ENCODE measurements at places on chromosomes 2 and 18. TPM values are rescaled to one million over a fixed set of nuclear protein-coding genes. Genes with fewer than 3 reads are reported as not detected.

DNA sequence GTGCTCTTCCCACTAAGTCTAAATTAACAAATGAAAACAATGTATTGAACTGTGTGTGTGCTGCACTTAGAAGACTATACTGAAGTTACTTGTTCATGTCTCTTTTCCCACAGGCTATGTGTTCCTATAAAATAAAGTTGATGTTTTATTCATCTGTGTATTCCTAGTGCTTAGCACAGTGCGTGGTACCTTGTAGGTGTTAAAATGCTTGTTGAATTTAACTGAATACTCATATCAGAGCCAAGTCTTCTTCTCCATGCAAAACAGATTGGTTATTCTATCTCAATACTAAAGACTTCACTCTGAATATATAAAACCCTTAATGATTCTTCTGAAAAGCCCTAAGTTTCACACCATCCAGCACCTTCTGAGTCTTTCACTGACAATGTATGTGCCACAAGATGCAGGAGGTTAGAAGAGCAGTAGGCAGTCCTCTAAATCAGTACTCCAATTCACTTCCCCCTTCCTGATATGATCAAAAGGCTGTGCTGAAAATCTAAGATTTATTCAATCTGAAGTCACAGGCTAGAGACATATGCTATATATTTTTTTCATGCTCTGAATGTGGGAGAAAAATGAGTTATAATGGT, 231.7 kb upstream of the CCDC150 start:
- DNase-seq = no peak

The DLX2 gene
- not detected for total RNA-seq

GRCh38 chr2:229725716-229726574, 11.6 kb upstream of the DNER start:
- DNase-seq = no peak

The ORMDL1 gene
- 81.1 TPM for total RNA-seq

The NYAP2 gene
- not detected for total RNA-seq

The DUSP2 gene
- total RNA-seq = 14.2 TPM

DNA sequence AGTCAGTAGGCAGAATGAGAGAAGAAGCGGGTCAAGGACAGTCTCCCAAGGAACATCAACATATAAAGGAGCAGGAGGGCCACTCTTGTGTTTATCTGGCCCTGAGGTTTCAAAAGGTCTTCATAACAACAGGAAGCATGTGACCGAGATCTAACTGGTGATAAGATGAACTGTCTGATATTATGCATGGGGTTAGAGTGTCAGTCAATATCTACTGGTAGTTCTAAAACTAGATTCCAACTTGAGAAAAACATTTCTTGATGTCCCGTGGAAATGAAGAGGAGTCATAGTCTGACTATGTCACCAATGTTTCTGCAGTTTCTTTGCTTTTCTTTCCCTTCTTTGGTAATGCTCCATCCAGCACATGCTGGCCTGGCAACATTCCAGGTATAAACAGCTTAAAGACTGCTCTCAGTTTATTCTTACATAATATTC, 77.5 kb upstream of the ITPRID2 start:
- no peak for DNase-seq

GRCh38 chr2:85750587-85751575, 2.9 kb upstream of the ATOH8 start:
- DNase-seq = peak; percentile 67

GRCh38 chr2:212227755-212228154, 310.8 kb downstream of the ERBB4 start:
- no peak for DNase-seq

The LYG1 gene
- total RNA-seq = 1.3 TPM

The LRATD1 gene
- total RNA-seq = not detected

DNA sequence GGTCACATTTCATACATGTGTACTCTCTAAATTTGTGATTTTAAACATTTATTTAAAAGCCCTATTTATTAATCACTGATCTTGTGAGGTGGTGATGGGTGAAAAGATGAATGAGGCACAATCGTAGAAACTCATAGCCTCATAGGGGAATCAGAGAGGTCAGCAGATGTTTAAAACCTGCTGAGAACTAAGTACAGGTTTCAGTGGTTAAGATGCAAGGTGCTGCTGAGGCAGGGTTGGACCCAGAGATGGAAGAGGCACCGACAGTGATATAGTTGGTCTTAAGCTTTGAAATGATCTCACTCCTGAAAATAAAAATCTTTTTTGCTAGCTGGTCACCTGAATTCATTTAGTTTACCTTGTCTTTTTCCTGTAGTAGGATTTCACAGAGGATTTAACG, 49.6 kb downstream of the LINC00305 start:
- no peak for DNase-seq

- no peak for DNase-seq
Measured at GRCh38 chr2:200131307-200131706, 175.2 kb upstream of the SPATS2L start.

The GKN2 gene
- not detected for total RNA-seq

The REG3A gene
- not detected for total RNA-seq

DNA sequence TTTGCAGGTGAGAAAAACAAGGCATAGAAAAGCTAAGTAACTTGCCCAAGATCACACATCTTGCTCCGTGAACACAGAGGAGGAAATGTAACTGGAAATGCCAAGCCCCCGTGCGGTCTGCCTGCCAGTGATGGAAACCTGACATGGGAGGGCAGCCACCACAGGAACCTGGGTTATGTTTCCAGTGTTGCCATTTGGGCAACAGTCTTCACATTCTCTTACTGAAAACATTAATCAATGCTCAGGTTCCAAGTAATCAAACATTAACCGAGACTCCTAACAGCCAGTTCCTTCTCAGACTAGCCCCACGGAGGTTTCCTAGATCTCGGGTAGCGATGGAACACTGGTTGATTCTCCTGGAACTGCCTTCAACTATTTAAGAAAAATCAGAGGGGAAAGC, 2.5 kb downstream of the TGFA start:
- DNase-seq = no peak

GRCh38 chr2:3470166-3470651, 49.1 kb downstream of the ADI1 start:
- no peak for DNase-seq

DNA sequence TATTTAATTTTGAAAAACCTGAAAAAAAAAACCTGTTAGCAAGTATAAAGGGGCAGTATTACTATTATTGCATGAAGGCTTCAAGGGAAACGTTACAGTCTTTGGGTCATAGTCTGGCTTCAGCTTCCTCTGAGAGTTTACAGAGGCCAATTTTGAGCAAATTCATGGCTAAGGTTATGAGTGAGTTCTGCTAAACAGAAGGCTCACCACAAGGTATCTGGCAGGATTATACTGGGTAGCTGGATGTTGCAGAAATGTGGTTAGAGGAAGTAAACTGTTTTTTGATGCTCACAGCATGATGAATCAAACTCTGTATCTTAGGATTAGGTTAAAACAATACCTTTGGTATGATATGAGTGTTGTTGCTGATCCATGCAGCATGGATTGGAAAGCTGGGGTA, 9.3 kb downstream of the MRPL19 start:
- DNase-seq = no peak

- DNase-seq = no peak
Measured at GRCh38 chr2:224780823-224781222, 64.7 kb upstream of the CCDC195 start.

GRCh38 chr2:206253125-206253776, 21.2 kb upstream of the ZDBF2 start:
- DNase-seq = no peak

DNA sequence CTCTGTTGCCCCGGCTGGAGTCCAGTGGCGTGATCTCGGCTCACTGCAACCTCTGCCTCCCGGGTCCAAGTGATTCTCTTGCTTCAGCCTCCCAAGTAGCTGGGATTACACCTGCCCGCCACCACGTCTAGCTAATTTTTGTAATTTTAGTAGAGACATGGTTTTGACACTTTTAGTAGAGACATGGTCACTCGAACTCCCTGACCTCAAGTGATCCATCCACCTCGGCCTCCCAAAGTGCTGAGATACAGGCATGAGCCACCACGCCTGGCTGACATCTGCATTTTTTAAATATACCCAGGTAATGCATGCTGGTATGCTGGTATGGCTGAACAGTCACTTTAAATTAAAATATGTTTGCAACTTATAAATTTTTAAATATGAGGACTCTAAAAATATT, 91.9 kb downstream of the EPB41L3 start:
- no peak for DNase-seq

GRCh38 chr18:43234889-43235288, 42.4 kb downstream of the SYT4 start:
- DNase-seq = no peak

The PMS1 gene
- 26.7 TPM for total RNA-seq
